ENCODE measurements at places on chromosomes 3 and 15.
A peak's percentile ranks its signal among the peaks of the same experiment; 100 is the strongest.

GRCh38 chr3:95312650-95313049, 1249.8 kb downstream of the NSUN3 start:
- DNase-seq = no peak

DNA sequence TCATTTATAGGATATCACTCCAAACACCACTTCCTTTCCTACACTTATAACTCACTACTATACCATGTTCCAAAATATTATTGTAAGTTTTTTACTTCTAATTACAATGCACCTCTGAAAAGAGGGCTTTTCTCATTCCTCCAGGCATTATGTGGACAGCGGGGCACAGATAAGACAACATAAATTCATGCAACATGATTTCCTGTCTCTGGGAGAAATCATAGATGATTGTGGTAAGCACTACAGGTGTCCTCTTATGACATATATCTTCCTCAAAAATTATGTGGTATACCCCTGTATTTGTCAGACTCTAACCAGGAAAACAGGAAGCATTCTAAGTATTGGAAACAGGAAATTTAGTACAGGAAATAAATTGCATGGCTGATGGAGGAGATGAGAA, 45.7 kb upstream of the INO80 start:
- DNase-seq = no peak

- DNase-seq = no peak
These were observed 24.5 kb upstream of the PSMD6 start for GRCh38 chr3:64047787-64048186.

- DNase-seq = no peak
These were observed 216.5 kb downstream of the ZBBX start for GRCh38 chr3:167163580-167163979.

GRCh38 chr3:17195856-17196604, 311.3 kb downstream of the PLCL2 start:
- no peak for DNase-seq

- no peak for DNase-seq
These were observed 541.0 kb downstream of the PLOD2 start for GRCh38 chr3:145620002-145620401.

GRCh38 chr15:96347181-96348111, 16.9 kb downstream of the NR2F2 start:
- peak; percentile 85 for DNase-seq

DNA sequence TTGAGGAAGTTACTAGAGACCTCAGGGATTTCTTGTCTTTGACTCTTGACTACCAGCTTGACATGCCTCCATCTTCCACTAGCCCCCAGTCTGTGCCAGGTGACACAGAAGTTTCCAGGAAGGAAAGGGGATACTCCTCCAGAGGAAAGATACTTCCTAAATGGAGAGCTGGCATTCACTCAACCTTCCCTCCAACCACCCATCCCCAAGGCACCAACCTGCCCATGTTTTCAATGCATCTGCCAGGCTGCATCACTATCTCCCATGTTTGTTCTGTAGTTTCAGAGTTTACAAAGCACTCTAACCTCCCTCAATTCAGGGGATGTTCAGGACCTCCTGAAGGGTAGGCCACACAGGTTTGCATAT, 198.4 kb upstream of the LPP start:
- DNase-seq = no peak

GRCh38 chr3:71083726-71084131, 499.8 kb downstream of the FOXP1 start:
- no peak for DNase-seq

GRCh38 chr3:157204431-157204830, 44.5 kb upstream of the CCNL1 start:
- peak; percentile 38 for DNase-seq

DNA sequence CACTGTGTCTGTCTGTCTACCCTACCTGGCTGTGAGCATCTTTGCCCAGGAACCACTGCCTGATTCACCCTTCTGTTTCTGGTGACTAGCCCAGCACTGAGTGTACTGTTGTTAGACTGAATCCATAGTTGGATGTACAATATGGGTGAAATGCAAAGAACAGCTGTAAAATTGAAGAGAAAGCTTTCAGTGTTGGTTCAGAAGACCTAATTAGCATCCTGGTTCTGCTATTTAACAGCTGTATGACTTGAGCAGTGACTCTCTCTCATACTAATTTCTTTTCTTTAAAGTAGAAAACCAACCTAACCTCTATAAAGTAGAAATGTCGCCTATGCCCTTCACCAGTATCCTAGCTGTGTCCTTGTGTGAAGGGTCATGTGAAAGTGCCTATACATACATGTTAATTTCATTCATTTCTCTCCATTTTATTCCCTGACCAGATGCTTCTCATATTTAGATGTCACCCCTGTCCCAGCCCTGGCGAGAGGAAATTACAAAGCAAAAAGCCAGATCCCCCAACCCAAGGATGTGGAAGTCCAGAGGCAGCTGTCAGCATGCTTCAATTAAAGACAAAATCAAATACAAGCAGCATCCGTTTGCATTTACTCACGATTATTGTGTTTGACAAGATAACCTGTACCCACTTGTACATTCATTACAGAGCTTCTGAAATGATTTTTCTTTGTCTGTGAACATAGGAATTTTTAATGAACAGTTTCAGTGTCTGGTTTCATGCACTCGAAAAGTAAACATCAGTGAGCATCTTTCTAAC, 305.7 kb upstream of the ICE2 start:
- DNase-seq = no peak

- no peak for DNase-seq
These were observed 230.2 kb downstream of the CPNE4 start for GRCh38 chr3:131804565-131805133.

DNA sequence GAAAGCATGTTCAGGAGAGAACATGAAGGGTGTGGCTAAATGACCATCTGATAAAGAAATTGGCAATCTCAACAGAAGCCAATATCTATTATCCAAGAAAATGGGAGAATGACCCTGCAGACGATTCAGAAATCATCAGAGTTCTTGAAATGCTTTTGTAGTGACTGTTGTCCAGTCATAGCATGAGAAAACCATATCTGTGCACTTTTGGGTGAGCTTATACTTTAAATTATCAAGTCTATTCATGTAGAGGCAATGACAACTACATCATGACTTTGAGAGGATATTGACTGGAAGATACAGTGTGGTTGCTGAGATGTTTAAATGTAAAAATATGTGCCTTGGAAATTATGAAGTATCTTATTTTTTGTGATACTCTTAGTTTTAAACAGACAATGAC, 57.6 kb upstream of the AZI2 start:
- DNase-seq = no peak

DNA sequence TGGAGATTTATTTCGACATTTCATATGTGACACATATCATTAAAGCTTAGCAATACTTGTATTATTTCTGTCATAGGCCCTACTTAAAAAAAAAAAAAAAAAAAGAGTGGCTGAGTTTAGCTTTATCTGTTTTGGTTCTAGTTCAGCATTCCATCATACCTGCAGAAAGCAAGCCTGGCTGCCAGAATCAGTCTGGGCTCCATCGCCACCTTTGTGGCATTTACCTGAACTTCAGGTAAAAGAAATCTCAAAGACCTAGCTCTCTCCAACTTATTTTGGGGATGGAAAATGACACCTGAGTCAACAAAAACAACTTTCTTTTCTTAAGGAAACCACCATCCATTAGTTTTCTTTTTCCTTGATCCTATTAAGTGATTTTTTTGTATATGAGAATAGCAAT, 82.1 kb downstream of the NEK10 start:
- no peak for DNase-seq

DNA sequence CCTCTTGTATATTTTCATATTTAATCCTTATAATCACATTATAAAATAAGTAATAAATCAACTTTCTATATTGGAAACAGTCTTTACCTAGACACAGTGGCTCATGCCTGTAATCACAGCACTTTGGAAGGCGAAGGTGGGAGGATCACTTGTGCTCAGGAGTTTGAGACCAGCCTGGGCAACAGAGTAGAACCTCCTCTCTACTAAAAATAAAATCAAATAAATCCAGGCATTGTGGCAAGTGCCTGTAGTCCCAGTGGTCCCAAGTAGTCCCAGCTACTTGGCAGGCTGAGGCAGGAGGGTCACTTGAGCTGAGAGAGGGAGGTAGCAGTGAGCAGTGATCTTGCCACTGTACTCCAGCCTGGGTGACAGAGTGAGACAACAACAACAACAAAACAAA, 975.1 kb downstream of the ROBO1 start:
- DNase-seq = no peak

GRCh38 chr3:171184372-171184771, 157.9 kb upstream of the SLC2A2 start:
- no peak for DNase-seq

GRCh38 chr15:79682285-79682684, 214.5 kb downstream of the MTHFS start:
- no peak for DNase-seq

DNA sequence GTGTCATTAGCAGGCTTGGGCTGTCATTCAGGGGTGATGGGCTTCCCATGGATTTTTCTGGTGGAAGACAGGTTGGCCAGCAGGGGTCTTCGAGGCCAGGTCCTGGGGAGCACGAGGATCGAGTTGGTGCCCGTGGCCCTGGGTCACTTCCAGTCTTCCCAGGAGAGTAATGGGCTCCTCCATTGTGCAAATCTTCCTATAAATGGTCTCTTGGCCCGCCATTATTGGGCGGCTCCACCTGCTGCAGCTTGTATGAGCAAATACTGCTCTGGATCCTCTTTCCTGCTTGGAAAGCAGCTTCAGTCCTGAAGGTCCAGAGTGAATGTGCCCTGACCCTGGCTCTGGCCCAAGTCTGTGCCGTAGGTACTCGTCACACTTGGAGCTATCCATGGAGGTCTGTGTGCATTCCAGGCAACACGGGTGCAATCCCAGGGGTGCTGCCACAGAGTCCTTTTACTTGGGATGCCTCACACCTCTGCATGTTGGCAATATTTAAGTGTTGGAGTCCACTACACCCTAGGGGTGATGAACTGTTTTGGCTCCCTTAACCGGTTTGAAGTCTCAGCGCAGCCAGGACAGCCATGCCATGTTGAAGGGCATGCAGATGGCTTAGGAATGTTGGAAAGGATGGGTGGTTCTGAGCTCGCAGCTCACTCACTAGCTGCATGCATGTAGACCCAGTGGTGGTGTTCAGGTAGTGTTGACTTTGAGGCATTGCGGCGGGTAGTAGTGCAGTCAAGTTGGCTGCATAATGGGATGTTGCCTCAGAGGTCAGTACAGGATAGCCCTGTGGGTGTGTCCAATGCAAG, 97.6 kb downstream of the SNRPN start:
- DNase-seq = no peak

DNA sequence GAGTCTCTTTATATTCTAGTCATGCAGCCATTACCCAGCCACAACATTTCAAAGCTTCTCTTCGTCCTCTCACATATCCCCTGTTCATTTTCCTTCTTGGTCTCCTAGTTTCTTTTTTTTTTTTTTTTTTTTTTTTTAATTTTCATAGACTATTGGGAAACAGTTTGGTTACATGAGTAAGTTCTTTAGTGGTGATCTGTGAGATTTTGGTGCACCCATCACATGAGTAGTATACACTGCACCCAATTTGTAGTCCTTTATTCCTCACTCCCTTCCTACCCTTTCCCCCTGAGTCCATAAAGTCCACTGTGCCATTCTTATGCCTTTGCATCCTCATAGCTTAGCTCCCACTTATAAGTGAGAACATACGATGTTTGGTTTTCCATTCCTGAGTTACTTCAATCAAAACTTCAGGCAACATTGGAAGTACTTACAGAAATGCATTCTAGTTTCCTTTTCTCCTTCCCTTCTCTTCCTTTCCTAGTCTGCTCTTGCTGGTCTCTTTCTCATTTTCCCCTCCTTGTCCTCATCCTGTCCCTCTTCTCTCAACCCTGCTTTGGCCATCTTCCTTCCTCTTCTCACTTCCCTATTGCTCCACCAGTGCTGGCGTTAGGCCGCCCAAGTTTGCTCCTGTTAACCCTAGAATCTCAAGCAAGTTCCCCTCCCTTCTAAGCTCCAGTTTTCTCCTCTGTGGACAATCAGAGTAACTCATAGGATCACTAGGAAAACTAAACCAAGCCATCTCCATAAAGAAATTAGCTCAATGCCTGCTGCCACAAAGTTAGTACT, 4.8 kb downstream of the ATP8B4 start:
- DNase-seq = no peak

DNA sequence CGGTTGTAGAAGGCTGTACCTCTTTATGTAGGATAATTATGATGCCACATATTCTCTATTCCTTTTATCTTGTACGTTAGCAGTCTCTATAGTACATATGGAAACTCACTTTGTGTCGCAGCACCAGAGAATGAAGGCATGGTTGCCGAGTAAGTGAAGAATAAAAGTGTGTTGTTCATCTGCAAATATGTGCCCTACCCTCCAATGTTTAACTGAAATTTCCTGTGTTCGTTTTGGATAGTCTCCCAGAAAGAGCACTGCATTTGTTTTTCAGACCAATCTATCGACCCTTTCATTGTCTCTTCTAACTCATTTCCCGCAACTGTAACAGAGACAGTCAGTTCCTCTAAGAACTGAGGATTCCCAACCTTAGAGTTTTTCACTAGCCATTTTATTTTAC, 592.8 kb downstream of the TUSC7 start:
- DNase-seq = peak; percentile 61

- no peak for DNase-seq
These were observed 32.7 kb upstream of the RPS17 start for GRCh38 chr15:82572986-82573385.

- DNase-seq = no peak
These were observed 71.8 kb upstream of the POLG start for GRCh38 chr15:89406218-89406939.

- no peak for DNase-seq
These were observed 196.0 kb downstream of the DPH6 start for GRCh38 chr15:35349916-35350315.
